Thymus (tissue), 14 donors: ENCODE measurements at places on chromosomes 13 and 19. TPM values are rescaled to one million over a fixed set of nuclear protein-coding genes. Genes with fewer than 3 reads are reported as not detected.

- H3K27me3 ChIP-seq, result no peaks in the 10 kb centered on the region
- no peak for DNase-seq
- H3K4me1 ChIP-seq, result no peaks in the 10 kb centered on the region
Measured at GRCh38 chr13:40547591-40548315, 118.7 kb downstream of the FOXO1 start.

The KLC3 gene
- 2.5 TPM for total RNA-seq

GRCh38 chr13:35499196-35499662 is 22.7 kb upstream of the MAB21L1 start:
- H3K36me3 ChIP-seq, result no peaks in the 10 kb centered on the region
- no peak overlapping the region for H3K27ac ChIP-seq
- no peak overlapping the region for H3K4me3 ChIP-seq
- no peaks in the 10 kb centered on the region for H3K27me3 ChIP-seq
- no peak for DNase-seq

The LGI4 gene
- 0.52 TPM for total RNA-seq

The SERTAD1 gene
- 7.6 TPM for total RNA-seq

The CYP4F3 gene
- 0.24 TPM for total RNA-seq

The CFAP97D2 gene
- total RNA-seq, result 0.66 TPM

GRCh38 chr19:6393983-6394412 is 1.0 kb upstream of the GTF2F1 start:
- H3K27me3 ChIP-seq, result no peaks in the 10 kb centered on the region
- DNase-seq, result no peak
- peaks cover 17% of the 10 kb centered on the region for H3K4me1 ChIP-seq
- peak overlapping the region; percentile 72 for H3K27ac ChIP-seq
- H3K4me3 ChIP-seq, result peak overlapping the region; percentile 54

The FCER2 gene
- 3.1 TPM for total RNA-seq

The SYCN gene
- not detected for total RNA-seq

DNA sequence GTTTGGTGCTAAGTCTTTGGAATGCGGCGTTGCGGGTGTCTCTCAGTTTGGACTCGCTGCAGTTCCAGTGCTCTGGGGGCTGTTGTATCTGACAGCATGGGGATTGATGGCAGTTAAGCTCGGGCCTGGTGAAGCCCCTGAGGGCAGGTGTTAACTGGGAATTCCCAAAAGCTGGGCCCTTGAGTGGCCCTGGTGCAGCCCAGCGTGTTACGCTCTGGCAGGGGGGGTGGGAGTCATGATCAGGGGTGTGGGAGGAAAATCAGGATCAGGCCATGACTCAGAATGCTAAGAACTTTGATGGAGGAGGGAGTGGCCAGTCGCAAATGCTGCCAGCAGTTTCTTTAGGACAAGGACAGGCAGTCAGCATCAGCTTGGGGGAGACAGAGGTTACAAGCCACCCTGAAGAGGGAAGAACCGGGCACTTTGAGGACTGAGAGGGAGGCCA is 19.6 kb downstream of the AP2A1 start:
- H3K27ac ChIP-seq, result no peak overlapping the region
- peaks cover 47% of the 10 kb centered on the region for H3K36me3 ChIP-seq
- no peaks in the 10 kb centered on the region for H3K4me1 ChIP-seq
- no peak for DNase-seq
- no peak overlapping the region for H3K4me3 ChIP-seq
